ENCODE measurements at places on chromosomes 2 and 18.

- H3K27ac ChIP-seq: no peak overlapping the region
- H3K4me3 ChIP-seq: no peak overlapping the region
- H3K27me3 ChIP-seq: no peaks in the 10 kb centered on the region
Measured at GRCh38 chr2:189091253-189091652, 88.3 kb downstream of the COL5A2 start.

- H3K27me3 ChIP-seq: no peaks in the 10 kb centered on the region
- no peak overlapping the region for H3K27ac ChIP-seq
- peaks cover 12% of the 10 kb centered on the region for H3K4me1 ChIP-seq
- H3K36me3 ChIP-seq: no peaks in the 10 kb centered on the region
Measured at GRCh38 chr2:49416252-49416651, 261.9 kb upstream of the FSHR start.

GRCh38 chr2:164504253-164504652, 117.0 kb downstream of the GRB14 start:
- H3K27ac ChIP-seq: no peak overlapping the region
- H3K36me3 ChIP-seq: no peaks in the 10 kb centered on the region
- no peaks in the 10 kb centered on the region for H3K4me1 ChIP-seq
- DNase-seq: no peak
- no peaks in the 10 kb centered on the region for H3K27me3 ChIP-seq
- no peak overlapping the region for H3K4me3 ChIP-seq

- no peak for DNase-seq
Measured at GRCh38 chr18:28588884-28589549, 412.1 kb upstream of the CDH2 start.

GRCh38 chr18:78730546-78730945, 249.1 kb upstream of the SALL3 start:
- H3K4me3 ChIP-seq: no peak overlapping the region
- no peaks in the 10 kb centered on the region for H3K4me1 ChIP-seq
- peaks cover 29% of the 10 kb centered on the region for H3K27me3 ChIP-seq
- no peak overlapping the region for H3K27ac ChIP-seq
- no peaks in the 10 kb centered on the region for H3K36me3 ChIP-seq

DNA sequence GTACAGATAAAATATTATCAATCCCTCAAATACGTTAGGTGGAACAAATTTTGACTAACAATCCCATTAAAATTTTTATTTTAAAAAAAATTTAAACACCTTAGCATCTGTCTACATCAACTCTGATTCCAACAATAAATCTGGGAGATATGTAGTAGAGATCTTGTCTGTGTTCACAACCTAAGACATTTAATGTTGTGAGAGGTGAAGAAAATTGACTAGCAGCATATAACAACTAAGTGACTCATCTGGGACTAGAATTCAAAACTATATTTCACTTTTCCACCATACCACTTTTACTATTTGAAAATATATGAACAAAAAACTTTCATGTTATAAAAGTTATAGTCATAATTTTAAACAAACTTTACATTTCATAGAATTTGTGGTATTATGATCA, 97.9 kb downstream of the ATAD2B start:
- peaks cover 3% of the 10 kb centered on the region for H3K36me3 ChIP-seq
- no peak for DNase-seq
- H3K27me3 ChIP-seq: no peaks in the 10 kb centered on the region
- no peak overlapping the region for H3K27ac ChIP-seq
- H3K4me3 ChIP-seq: no peak overlapping the region
- peaks cover 11% of the 10 kb centered on the region for H3K4me1 ChIP-seq

DNA sequence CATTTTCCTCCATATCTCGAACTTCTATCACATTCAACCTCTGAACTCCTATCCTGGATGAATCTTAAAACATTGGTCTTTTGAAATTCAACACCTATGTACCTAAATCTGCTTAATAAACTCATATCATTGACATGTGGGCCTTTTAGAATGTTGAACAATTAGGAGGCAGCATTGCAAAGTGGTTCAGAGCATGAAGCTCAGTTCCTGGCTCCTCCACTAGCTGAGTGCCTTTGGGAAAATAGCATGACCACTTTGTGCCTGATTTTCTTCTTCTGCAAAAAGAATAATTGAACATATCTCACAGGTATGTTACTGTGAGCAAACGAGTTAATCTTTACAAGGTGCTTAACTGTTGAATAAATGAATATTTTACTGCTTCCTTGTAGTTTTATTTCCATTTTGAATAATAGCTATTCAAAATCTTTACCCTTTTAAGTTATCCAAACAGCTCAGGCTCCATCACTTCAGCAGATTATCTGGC, 14.3 kb upstream of the ITPRID2 start:
- no peak overlapping the region for H3K27ac ChIP-seq
- no peak for DNase-seq
- no peak overlapping the region for H3K4me3 ChIP-seq
- H3K27me3 ChIP-seq: no peaks in the 10 kb centered on the region
- H3K36me3 ChIP-seq: no peaks in the 10 kb centered on the region

DNA sequence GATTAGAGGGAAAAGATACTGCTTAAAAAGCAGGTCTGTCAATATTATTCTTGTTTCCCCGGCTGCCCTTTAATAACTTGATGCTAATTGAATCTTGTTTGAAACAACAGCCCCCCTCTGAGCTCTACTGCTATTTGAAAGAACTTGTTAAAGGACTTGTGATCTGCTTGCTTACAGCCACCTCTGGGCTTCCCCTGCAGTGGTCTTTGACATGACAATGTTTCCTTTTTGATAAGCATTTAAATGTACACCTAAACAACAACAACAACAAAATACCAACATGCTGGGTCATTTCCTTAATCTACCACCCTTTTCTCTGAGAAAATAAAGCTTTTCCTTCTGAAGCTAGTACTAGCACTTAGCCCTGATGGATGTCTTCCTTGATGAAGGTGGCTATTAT, 3.9 kb downstream of the HOXD1 start:
- no peaks in the 10 kb centered on the region for H3K36me3 ChIP-seq
- H3K4me3 ChIP-seq: no peak overlapping the region
- H3K27ac ChIP-seq: no peak overlapping the region
- H3K4me1 ChIP-seq: peaks cover 16% of the 10 kb centered on the region
- peaks cover 91% of the 10 kb centered on the region for H3K27me3 ChIP-seq
- no peak for DNase-seq

GRCh38 chr18:48801728-48802542, 148.8 kb downstream of the SMAD7 start:
- no peak overlapping the region for H3K4me3 ChIP-seq
- DNase-seq: peak; percentile 21
- H3K36me3 ChIP-seq: peaks cover 9% of the 10 kb centered on the region
- H3K27me3 ChIP-seq: no peaks in the 10 kb centered on the region
- H3K4me1 ChIP-seq: peaks cover 18% of the 10 kb centered on the region

DNA sequence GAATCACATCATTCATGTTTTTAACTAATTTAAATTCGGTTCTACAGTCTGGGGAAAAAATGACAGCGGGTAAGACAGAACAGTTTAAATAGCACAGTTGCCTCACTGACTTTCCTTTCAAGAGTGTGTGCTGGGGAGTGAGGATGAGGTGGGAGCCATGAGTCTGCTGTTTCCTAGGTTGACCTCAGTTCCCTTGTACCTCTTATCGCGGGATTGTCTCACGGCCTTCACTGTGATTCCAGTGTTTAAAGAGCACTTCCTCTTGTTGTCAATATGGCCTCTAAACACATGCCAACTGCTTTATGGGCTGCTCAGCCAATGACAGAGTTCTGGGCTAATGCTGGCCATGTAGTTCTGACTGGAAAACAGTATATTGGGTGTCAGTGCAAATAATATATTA, 41.6 kb upstream of the ALMS1 start:
- peaks cover 47% of the 10 kb centered on the region for H3K27me3 ChIP-seq
- H3K4me3 ChIP-seq: no peak overlapping the region

DNA sequence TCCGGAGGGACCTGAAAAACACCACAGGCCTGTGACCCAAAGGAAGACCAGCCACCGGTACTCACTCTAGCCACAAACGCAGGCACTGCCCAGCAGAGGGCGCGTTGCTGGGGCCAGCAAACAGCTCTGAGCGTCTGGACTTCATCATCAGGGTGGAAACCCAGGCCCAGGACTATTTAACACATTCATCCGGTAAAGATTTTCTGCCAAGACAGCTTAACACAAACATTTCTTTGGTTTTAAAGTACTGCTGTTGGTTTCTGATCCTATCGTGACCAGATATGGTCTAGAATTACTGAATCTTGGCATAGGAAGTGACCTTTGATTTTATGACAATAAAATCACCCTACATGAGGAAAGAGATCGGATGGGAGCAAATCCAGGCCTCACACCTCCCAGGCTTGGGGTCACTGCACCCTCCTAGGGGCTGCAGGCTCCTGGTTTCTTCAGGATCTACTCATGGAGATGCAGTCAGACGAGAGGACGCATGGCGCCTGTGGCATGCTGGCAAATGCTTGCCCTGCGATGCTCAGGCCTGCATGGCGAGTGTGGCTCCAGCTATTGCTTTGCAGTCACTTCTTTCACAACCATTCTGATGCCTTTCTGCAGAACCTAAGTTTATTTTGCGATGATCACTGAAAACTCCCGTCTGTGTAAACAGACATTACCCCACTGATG, 130.4 kb downstream of the COL4A4 start:
- no peaks in the 10 kb centered on the region for H3K36me3 ChIP-seq
- peak; percentile 34 for DNase-seq
- peaks cover 21% of the 10 kb centered on the region for H3K4me1 ChIP-seq
- H3K27me3 ChIP-seq: no peaks in the 10 kb centered on the region
- no peak overlapping the region for H3K4me3 ChIP-seq
- H3K27ac ChIP-seq: peak overlapping the region; percentile 44

DNA sequence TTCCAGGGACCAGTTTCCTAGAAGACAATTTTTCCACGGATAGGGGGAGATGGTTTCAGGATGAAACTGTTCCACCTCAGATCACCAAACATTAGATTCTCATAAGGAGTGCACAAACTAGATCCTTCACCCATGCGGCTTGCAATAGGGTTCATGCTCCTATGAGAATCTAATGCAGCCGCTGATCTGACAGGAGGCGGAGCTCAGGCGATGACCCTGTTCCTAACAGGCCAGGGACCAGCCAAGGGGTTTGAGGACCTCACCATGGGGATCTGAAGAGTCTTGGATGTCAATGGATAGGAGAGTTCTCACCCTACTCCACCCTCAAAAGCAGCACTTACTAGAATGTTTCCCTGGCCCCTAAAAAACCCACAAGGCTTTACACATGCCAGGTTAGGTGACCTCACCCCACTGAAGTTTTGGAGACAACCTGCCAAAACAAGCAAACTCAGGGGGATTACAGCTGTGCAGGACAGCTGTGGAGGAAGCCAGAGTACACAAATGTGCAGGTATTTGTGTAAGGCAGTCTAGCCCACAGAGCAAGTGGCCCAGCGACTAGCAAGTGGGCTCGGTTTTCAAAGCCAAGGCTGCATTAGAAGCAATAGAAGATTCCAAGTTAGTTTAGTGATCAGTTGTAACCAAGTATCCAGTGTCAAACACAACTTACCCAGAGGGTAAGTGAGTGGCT, 3.9 kb downstream of the EVA1A start:
- no peaks in the 10 kb centered on the region for H3K36me3 ChIP-seq
- no peak for DNase-seq
- peaks cover 6% of the 10 kb centered on the region for H3K27me3 ChIP-seq
- no peak overlapping the region for H3K27ac ChIP-seq
- peaks cover 21% of the 10 kb centered on the region for H3K4me1 ChIP-seq
- H3K4me3 ChIP-seq: no peak overlapping the region

GRCh38 chr2:168633895-168634294, 168.5 kb upstream of the NOSTRIN start:
- no peak overlapping the region for H3K27ac ChIP-seq
- no peak for DNase-seq
- peaks cover 3% of the 10 kb centered on the region for H3K36me3 ChIP-seq
- H3K27me3 ChIP-seq: no peaks in the 10 kb centered on the region
- H3K4me1 ChIP-seq: peaks cover 44% of the 10 kb centered on the region

DNA sequence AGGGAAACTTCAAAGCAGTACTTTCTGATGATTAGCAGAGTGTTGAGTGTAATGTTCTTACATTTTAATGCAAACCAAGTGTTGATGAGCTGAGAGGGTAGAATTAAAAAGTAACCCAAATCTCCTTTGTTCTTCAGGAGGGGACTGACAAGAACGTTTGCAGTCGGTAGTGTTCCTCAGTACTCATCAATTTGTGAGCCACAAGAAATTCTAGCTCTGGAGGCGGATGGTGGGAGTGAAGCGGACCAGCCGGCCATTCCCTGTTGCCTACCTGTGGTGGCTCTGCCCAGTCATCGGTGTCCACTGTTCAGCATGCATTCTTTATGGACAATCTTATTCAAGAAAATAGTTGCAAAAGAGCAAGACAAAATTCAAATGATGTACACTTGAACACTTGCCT, 438.6 kb upstream of the POU3F3 start:
- no peaks in the 10 kb centered on the region for H3K36me3 ChIP-seq
- H3K27ac ChIP-seq: no peak overlapping the region
- no peak overlapping the region for H3K4me3 ChIP-seq
- no peak for DNase-seq

DNA sequence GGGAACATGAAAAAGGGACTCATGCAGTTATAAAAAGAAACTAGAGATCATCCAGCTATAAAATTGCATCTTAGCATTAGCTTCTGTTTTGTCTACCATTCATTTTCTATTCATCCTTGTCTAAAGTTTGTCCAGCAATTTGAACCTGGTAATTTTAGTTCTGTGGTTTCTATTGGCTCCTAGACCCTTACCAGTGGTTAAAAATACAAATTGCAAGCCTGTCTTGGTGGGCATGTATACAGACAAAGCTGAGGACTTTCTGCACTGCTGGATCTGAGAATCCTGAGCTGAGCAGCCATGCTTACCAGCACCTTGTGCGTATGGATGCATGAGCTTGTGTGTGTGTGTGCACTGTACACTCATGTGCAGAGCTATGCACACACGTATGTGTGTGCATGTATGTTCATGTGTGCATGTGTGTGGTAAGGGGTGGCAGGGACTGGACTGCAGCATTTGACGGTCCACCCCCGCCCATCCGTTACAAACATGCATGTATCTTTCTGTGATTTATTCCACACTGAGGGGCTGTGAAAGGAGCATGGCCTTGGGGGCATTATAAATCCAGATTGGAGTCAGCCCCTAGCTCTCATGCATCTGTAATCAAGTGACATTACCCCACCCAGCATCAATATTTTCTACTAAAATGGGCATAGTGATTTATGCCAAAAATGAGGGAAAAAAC, 144.7 kb downstream of the FAM210A start:
- peaks cover 15% of the 10 kb centered on the region for H3K4me1 ChIP-seq
- no peaks in the 10 kb centered on the region for H3K36me3 ChIP-seq
- DNase-seq: no peak
- H3K4me3 ChIP-seq: no peak overlapping the region

- no peak overlapping the region for H3K27ac ChIP-seq
- no peak for DNase-seq
- no peaks in the 10 kb centered on the region for H3K36me3 ChIP-seq
- no peaks in the 10 kb centered on the region for H3K27me3 ChIP-seq
- H3K4me3 ChIP-seq: no peak overlapping the region
Measured at GRCh38 chr18:53909668-53910067, 314.8 kb downstream of the MBD2 start.

DNA sequence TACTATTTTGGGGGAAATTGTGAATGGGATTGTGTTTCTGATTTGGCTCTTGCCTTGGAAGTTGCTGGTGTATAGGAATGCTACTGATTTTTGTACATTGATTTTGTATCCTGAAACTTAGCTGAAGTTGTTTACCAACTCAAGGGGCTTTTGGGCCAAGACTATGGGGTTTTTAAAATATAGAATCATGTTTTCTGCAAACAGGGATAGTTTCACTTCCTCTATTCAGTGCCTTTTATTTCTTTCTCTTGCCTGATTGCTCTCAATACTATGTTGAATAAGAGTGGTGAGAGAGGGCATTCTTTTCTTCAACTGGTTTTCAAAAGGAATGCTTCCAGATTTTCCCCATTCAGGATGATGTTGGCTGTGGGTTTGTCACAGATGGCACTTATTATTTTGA, 1383.8 kb upstream of the ACVR2A start:
- no peak overlapping the region for H3K4me3 ChIP-seq
- H3K27me3 ChIP-seq: no peaks in the 10 kb centered on the region
- peaks cover 12% of the 10 kb centered on the region for H3K36me3 ChIP-seq
- DNase-seq: no peak
- H3K27ac ChIP-seq: no peak overlapping the region

All from mesothelial cell of epicardium (in vitro differentiated cells).